ENCODE measurements at places on chromosomes 2 and 18.

DNA sequence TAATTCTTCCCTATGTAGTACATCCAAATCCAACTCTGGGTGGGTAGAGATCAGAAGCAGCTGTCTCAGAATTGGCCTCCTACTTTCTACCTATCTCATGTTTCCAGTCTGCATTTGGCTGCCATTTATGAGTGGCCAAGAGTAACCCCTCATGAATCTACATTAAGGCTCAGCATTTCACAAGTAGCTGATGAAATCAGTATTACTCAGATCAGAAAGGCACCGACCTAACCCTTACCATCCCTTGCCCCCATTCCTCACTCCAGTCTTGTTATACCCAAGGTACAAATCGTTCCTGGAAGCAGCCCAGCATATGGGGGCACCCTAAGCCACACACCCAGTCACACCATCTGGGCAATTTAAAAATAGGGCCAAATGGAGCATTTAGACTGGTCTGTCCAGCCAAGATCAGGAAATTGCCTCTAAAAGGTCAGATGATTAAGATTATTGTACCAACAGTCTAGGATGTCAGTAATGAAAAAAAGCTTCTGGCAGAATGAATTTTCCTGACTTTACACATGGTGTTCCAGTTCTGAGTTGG lies 37.1 kb downstream of the CD28 start:
- no peak for DNase-seq

DNA sequence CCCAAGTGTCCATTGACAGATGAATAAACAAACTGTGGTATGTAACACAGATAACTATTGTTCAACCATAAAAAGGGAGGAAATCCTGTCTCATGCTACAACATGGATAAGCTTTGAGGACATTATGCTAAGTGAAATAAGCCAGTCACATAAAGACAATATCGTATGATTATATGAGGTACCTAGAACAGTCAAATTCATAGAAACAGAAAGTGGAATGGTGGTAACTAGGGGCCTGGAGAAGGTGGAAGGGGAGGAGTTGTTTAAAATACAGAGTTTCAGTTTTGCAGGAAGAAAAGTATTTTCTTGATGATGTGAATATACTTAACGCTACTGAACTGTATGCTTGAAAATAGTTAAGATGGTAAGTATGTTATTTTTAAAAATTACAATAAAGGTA lies 304.6 kb upstream of the CXCR4 start:
- DNase-seq, result no peak

DNA sequence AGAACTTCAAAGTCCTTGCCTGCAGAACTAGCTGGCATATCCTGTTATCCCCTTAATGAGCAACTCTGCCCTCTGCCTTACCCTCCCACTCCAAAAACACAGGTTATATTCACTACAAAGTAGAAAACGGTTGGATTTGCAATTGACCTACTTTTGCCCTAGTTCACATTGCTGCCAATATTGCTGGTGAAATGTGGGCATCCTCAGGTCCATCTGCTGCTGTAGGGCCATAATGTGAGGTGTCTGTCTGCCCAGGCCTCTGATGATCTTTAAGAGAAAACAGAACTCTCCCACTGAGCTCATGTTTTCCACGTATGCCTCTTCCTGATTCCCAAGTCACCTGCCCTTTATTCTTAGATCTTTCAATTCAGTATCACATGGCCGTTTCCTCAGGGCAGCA lies 294.0 kb upstream of the CDH20 start:
- no peak for DNase-seq

DNA sequence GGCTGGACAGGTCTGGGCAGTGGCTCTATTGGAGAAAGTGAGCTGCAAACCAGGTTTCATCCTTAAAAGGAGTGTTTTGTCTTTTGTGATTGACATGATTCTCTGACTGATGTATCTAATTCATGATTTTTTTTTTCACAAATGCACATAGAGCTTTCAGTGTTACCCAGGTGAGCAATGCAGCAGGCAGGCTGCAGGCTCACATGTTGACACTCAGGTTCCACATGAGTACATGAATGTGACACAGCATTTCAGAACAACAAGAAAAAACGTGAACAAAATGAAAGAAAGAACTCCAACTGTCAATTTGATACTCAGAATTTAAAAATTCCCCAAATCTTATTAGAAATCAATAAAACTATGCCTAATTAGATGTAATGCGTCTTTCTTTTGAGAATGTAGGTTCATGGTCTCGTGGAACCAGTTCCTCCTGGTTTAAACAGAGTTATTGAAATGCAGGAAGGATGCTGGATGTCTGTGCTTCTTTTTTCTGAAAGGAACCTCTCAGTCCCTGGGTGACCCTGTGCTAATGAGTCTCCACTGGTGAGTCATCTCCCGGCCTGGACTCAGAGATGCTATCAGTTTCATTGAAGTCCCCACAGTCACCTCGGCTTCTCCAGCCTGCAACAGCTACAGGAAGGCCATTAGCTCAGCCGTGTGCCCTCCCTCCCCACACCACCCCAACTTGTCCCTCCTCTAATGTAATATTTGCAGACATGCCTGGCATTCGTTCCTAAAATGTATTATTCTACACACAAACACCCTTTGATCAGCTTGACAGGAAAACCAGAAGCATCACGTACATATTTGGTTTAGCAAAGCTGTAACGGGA lies 430.4 kb downstream of the LPIN1 start:
- DNase-seq, result no peak

DNA sequence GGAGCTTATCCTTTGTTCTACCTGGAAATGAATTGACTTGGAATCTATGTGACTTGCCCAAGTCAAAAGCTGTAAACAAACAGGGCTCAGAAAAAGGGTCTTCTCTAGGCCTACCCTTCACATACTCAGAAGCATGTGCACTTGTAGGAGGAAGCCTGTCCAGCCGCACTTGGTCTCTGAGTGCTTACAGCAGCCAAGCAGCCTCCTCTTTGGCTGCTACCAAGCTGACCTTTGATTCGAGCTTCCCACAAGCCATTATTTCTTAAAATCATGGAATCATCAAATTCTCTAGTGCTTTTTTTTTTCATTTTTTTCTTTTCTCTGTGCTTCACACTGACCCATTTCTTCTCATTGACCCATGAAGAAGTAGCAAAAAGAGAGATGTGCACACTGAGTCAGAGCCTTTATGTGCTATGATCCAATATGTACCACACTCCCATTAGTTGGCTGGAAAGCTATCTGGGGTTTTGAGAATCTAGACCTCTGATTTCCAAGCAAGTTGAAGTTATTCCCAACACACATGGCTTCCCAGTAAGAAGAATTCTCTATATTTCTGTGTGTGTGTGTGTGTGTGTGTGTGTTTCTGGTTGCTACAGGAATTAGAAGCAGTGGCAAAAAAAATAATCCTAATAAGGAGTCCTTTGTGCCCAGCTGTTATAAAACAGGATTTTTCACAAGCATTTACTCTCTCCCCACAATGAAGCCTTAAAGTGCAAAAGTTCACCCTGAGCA lies 550.3 kb upstream of the TNP1 start:
- DNase-seq, result no peak

DNA sequence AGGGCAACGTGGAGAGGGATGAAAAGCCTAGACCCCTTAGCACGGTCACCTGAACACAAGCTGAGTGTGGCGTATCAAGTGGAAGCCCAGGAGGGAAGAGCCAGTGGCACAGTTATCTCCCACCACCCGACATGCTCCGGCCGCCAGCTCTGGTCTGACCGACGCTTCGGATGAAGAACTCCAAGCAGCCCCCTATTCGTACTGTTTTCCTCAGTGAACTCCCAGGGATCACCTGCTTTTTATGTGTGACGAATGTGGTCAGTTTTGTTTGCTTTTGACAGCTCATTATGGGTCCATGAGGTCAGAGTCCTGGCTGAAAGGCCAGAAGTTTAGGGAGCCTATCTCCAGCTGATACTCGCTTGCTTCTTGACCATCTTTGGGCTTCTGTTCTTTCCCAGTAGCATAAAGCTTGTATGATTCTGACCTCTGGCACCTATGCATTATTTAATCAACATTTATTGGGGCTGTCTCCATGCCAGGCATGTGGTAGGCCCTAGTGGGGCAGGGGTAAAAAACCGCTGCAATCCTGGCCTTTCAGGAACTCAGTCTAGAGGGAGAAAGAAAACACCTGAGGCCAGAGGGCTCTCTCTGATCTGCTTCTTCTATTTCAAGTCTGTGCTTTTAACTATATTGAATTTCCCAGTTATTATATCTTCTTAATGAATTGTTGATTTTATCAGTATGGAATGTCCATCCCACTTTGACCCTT lies 33.0 kb upstream of the MRPL33 start:
- no peak for DNase-seq

DNA sequence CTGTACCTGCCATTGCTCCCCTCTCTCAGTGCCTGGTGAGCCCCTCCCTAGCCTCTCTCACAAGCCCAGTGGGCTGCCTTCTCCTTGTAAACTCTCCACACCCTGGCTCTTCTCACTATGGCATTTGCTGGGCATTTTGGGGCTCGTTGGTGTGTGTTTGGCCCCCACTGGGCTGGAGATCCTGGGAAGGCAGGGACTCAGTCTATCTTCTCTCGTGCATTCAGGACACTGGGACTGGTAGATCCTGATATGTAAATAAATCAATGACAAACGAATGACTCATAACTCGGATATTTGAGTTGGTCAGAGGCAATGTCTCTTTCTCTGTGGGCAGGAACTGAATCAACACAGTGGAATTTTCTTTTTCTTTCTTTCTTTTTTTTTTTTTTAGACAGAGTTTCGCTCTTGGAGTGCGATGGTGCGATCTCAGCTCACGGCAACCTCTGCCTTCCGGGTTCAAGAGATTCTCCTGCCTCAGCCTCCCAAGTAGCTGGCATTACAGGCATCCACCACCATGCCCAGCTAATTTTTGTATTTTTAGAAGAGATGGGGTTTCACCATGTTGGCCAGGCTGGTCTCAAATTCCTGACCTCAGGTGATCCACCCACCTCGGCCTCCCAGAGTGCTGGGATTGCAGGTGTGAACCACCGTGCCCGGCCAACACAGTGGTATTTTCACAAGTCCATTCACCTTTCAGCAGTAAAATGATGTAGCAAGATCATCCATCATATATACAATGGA lies 144.6 kb upstream of the SPRED2 start:
- DNase-seq, result no peak

DNA sequence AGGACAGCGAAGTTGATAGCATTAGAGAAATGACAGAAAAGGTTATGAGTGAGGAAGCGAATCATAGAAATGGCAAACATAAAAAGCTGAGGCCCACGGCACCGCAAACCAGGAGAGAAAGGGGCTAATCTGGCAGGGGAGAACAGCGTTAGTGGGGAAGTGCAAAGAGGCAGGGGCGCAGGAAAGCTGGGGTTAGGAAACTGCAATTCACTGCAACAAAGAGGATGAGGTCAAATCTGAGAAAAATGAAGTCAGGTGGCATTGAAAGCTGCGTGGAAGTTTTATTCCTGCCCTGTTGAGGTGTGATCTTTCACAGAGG lies 653 bp upstream of the ABI2 start:
- no peak for DNase-seq

- DNase-seq, result no peak
These were observed 50.2 kb downstream of the PLEKHB2 start for GRCh38 chr2:131155208-131155855.

DNA sequence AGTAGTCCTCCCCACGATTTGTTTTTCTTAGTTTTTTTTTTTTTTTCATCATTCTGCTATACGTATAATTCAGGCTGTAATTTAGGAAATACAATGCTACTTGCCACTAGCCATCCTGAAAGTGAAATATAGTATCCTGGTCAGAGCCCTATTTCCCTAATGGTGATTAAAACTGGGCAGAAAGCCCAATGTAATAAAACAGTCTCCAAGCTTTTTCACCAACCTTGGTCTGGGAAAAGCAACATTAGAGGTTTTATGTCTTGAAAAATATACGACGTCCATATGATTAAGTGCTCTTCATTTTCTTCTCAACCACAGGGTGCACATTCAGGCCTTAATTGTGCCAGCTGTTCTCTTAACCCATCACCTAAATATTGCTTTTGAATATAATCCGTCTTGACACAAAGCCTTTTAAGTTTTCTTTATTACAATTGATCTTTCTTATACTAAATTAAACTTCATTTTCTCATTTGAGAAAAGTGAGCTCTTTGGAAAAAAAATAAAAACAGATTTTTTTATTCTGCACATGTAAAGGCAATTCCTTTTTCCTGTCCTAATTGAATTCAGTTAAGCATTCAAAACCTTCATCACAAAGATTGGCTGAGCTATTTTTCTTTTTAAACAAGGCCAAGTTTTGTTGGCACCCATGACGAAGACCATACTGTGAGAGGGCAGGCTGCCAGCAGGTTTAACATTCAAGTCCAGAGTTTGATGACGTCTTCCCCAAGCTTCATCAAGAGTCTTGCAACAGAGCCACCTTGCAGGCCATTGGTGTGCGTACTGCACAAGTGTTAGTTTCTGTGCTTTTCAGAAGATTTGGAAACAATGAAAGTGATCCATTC lies 52.7 kb downstream of the MAP2 start:
- no peak for DNase-seq

GRCh38 chr2:189829102-189829833 lies 45.0 kb downstream of the PMS1 start:
- DNase-seq, result no peak

DNA sequence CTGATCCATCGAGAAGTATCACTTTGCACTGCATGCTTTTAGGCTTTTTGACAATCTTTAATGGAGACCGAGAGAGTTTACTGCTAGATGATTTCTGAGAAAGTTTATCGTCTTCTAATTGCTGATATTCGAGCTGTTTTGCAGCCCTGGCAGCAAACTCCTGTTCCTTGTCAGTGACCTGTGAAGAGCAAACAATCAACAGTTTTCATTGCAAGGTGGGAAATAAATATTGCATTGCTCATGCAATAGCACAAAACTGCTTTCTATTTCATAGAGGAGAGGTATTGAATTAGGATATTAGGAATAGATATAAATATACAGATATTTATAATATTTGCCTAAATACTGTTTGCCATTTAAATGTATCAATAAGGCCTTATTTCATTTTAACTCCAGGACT lies 65.5 kb downstream of the EPB41L3 start:
- no peak for DNase-seq

GRCh38 chr2:32553829-32554432 lies 73.9 kb upstream of the TTC27 start:
- DNase-seq, result no peak

- DNase-seq, result no peak
These were observed 1245.2 kb upstream of the CELF4 start for GRCh38 chr18:38810789-38811188.

GRCh38 chr2:152410165-152410597 lies 75.2 kb downstream of the FMNL2 start:
- no peak for DNase-seq

DNA sequence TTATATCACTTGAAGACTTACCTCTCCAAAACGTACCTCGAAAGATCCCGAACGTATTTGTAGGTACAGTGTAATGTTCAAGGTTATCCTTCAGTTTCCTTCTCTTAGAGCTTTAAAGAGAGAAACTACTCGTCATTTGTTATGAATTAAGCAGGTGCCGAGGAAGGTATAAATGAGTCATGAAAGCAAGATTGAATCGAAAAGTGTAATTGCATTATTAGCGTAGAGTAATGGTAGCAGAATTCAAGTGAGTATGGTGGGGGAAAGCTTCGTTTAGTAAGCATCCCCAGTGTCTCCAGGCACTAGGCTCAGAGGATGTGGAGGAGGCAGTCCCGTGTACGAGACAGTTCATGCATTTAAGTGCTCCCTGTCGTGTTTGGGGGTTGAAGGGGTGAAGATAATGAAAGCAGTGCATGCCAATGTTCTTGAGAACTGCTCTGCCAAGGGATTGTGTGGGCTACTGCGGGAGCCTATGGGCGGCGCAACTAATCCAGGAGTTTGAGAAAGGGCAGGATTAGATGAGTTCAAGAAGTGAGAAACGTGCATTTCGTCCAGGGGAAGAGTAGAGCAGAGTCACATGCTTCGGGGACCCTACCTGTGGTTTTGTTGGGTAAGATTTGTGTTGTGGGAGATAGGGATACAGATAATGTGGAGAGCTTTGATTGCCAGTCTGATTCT lies 858 bp downstream of the POLR1B start:
- DNase-seq, result no peak

GRCh38 chr2:176976736-176977685 lies 235.6 kb upstream of the HNRNPA3 start:
- DNase-seq, result no peak
